ENCODE measurements at places on chromosomes 2 and 18.

DNA sequence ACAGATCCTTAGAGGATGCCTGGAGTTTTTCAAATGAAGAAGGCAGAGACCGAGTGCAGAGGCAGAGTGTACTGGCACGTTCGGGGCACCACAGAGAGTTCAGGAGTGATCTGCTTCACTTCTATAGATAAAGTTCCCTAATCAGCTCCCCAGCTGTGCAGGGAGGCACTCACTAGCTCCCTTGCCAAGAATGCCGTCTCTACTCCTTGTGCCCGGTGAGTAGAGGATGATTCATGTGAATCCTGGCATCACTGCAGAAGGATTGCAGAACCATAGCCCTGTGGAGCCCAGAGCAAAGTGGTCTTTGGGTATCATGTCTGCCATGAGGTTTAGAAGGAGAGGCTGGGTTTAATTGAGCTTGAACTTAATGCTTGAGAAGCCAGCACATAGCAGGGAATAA is 510.1 kb upstream of the RAB6C start:
- DNase-seq, result no peak

GRCh38 chr2:85470850-85471800 is 52.6 kb downstream of the SH2D6 start:
- no peak for DNase-seq

- DNase-seq, result no peak
These were observed 398.6 kb downstream of the DCDC2C start for GRCh38 chr2:4101936-4102335.

GRCh38 chr2:132953771-132954170 is 283.8 kb upstream of the LYPD1 start:
- no peak for DNase-seq

- no peak for DNase-seq
These were observed 79.7 kb downstream of the GREB1L start for GRCh38 chr18:21321711-21322110.

DNA sequence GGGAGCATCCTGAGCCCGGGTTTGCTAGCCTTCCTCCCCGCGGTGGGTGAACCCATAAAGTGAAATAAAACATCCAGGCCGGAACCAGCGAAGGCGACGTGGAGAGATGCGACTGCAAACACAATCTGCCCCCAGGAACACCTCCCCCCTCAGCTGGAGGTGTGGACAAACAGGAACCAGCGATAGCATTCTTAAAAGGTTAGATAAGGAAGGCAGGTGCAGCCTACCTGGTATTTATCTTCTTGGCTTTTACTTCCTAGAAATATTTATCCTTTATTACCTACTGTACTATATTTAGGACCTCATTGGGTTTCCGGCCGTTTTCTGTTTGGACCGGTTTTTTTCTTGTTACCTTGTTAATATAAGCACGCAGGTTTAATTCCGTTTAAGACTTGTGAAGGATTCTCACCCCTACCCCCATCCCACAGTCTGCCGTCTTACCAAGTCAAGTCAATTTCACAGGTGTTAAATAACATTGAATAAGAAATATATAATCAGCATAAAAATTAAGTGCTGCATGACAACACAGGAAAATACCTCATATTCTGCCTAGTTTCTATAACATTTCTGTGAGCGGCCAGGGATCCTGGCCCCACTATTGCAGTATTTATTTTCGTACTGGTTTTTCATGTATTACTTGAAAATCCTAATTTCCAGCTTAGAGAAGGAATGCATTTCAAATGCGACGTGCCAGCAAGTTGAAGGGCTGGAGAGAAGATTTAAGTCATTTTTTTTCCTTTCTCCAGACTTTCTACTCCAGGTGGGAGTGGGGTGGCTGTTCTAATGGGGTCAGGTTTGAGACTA is 224.0 kb upstream of the ID2 start:
- DNase-seq, result no peak

DNA sequence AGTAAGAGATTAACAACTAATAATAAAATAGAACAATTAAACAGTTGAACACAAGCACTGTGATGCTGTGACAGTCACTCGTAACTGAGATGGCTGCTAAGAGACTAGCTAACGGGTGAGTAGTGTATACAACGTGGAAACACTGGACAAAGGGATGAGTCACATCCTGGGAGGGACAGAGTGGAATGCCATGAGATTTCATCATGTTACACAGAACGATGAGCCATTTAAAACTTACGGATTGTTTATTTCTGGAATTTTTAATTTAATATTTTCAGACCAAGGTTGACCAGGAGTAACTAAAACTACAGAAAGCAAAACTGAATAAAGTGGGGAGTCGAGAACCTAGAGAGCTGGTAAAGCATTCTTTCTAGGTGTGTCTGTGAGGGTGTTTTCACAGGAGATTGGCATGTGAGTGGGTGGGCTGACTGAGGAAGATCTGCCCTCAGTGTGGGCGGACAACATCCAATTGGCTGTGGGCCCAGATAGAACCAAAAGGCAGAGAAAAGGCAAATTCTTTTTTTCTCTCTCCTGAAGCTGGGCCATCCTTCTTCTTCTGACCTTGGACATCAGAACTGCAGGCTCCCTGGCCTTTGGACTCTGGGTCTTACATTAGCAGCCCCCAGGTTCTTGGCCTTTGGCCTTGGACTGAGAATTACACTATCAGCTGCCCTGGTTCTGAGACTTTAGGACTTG is 14.6 kb downstream of the TMSB10 start:
- DNase-seq, result peak; percentile 29

GRCh38 chr2:240797914-240798313 is 22.1 kb downstream of the KIF1A start:
- DNase-seq, result no peak

- no peak for DNase-seq
These were observed 111.1 kb downstream of the MEP1B start for GRCh38 chr18:32300914-32301313.

- no peak for DNase-seq
These were observed 51.3 kb upstream of the NABP1 start for GRCh38 chr2:191626497-191627151.

- peak; percentile 39 for DNase-seq
These were observed 8.7 kb upstream of the SERPINB13 start for GRCh38 chr18:63578357-63578958.

DNA sequence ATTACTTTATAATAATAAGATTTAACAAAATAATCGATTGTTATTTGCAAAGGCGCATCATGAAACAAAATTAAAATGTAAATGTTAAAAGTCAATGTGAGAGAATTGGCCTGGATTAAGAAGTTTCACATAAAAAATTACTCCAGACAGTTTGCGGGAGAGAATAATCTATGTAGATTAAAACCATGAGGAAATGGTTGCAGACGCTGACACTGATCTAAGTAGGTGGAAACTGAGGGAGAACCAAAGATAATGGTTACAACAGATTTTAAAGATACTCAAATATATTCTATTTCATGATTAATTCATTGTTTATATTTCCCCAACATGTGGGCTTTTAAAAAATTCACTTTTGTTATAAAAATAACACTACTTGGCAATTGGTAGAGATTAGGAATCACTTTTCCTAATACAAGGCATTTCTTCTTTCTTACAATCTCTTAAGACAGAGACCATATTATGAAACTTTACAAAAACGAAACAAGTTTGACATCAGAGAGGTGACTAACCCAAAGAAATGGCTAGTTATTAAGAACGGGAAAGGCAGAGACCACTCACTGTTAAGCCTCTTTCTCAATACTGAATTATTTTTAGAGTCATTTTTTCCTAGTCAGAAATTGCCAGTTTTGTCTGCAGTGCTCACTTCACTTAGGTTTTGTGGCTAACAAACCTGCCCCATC is 1.6 kb downstream of the KANSL1L start:
- DNase-seq, result no peak

DNA sequence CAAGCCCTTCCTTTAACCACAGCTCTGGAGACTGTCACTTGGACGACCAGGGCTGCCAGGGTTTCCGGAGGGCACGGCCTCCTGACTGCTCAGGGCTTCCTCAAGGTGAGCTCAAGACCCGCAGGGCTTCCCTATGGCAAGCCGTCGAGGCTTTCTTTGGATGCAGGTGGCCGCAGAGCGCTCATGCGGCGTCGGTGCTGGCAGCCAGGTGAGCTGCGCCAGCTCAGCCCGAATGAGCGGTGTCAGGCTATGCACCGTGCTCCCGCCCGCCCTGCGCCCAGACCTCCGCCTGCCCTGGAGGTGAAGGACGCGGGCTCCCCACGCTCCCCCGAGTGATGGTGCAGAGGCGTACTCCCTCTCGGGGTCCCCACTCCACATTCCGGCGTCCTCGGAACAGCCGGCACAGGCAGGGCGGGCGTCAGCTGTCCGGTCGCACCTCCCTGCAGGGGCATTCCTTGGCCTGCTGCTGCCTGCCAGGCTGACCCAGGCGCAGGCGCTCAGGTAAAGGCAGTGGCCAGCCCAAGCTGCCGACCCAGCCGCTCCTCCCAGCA is 20.8 kb upstream of the TUBB6 start:
- DNase-seq, result no peak

DNA sequence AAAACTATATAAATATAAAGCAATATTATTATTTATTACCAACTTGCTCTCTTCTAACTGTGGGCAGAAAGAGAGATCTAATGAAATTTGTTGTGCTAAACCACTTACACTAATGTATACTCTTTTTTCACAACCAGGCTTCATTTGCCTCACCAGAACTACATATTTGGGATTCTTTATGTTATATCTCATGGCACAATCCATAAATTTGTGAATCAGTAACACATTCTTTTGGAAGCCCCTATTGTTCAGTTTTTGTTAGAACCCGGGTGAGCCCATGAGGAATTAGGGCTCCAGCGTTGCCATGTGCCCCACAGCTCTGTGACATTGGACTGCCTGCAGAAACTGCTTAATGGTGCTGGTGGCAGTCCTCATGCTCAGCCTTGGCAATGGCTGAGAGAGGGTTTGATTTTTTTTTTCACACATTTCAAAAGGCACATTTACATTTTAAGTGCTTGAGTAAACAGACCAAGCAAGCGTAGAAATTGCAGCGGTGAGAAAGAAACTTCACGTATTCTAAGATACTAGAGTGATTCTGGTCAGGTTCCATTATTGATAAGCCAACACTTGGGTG is 15.3 kb downstream of the VIT start:
- DNase-seq, result no peak

DNA sequence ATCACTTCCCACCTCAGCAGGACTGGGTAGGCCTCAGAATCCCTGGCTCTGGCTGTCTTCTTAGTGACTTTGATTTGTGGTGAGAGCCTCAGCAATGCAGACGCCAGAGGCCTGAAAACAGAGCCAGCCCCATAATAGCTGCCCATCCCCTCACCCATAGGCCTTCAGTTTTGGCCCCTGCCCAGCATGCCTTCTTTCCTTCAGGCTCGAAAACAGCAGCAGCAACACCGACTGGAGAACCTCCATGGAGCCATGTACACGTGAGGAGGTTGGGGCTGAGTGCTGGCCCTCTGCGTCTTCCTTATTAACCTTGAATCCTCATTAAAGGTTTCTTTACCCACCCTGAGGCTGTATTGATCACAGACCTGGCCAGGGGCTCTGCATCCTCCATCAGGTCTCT is 1.7 kb downstream of the RNF181 start:
- DNase-seq, result no peak

GRCh38 chr2:204109681-204110080 is 173.1 kb downstream of the ICOS start:
- peak; percentile 10 for DNase-seq

GRCh38 chr2:158999458-158999857 is 31.0 kb downstream of the TANC1 start:
- DNase-seq, result no peak

GRCh38 chr2:43073401-43073825 is 153.0 kb downstream of the ZFP36L2 start:
- no peak for DNase-seq

DNA sequence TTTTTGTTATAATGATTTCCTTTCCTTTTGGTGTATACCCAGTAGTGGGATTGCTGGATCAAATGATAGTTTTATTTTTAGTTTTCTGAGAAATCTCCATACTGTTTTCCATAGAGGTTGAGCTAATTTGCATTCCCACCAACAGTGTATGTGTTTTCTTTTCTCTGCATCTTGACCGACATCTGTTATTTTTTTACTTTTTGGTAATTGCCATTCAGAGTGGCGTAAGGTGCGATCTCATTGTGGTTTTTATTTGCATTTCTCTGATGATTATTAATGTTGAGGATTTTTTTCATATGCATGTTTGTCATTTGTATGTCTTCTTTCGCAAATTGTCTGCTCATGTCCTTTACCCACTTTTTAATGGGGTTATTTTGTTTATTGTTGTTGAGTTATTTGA is 58.1 kb downstream of the ARHGAP25 start:
- DNase-seq, result no peak

GRCh38 chr2:226423498-226423960 is 376.1 kb downstream of the IRS1 start:
- peak; percentile 62 for DNase-seq
